Forelimb muscle (tissue), 1 donor: ENCODE measurements at places on chromosomes 16 and 17. TPM values are rescaled to one million over a fixed set of nuclear protein-coding genes. Genes with fewer than 3 reads are reported as not detected.

Gene CLDN6
- 0.19 TPM for polyA plus RNA-seq

Gene SHISA9
- 0.13 TPM for polyA plus RNA-seq

- no peak for DNase-seq
Measured at GRCh38 chr16:84514874-84515835, 10.7 kb upstream of the MEAK7 start.

Gene HEATR9
- 0.10 TPM for polyA plus RNA-seq

Gene EVI2A
- 1.9 TPM for polyA plus RNA-seq

Gene ZP2
- 0.14 TPM for polyA plus RNA-seq

DNA sequence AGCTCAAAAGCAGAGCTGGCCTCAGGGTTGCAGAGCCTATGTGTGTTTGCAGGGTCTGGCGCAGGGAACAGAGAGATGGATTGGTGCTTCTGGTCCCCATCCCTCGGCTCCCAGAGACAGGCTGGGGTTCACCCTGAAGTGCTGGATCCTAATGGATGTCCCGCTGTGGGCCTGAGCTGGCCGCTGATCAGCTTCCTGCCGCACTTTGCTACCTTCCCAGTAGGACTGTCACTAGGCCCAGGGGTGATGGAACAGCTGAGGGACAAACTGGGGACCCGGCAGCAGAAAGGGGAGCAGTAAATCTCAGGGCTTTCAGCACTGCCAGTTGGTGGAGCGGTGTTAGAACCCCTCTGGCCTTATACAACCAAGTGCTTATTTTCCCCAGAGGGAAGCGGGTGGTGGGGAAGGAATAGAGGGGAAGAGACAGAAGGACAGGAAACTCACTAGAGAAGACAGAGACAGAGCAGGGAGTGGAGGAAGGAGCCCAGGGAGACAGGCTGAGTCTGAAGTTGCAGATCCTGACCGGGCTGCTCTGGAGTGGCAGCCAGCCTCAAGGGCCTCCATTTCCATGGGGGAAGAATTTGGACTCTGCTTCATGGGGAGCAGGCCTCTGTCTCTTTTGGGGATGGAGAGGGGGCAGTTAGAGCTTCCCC, 78.6 kb downstream of the MRM1 start:
- DNase-seq = no peak

- DNase-seq = no peak
Measured at GRCh38 chr17:41766135-41766534, 20.4 kb downstream of the JUP start.

DNA sequence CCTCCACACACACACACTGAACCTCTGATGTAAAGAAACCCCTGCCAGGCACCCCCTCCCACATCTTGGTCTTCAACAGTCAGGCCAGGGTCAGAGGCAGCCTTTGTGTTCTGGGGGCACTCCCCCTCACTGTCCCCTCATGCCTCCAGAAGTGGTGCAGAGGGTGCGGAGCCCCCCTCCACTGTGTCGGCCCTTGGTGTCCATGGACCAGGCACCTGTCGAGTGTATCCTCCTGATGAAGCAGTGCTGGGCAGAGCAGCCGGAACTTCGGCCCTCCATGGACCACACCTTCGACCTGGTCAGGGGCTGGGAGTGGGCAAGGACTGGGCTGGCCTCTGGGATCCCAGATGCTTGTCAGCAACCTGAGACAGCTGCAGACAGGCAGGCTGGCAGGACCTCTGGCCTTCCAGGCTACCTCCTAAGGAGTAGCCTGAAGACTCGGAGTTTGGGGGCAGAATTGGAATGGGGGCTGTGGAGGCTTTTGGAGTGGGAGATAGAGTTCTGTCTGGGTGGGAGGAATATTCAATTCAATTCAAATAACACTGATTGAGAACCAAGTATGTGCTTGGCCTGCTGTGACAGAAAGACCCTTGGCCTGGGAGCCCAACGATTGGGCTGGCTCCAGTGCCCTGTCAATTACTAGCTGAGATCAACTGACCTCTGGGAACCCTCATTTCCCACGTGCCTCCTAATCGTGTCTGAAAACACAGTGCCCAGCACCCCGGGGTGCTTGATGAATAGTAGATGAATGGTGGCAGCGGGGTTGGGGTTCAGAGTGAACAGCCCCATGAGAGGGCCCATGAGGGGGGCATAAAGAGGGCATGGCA, 11.5 kb downstream of the GUCY2D start:
- DNase-seq = no peak

DNA sequence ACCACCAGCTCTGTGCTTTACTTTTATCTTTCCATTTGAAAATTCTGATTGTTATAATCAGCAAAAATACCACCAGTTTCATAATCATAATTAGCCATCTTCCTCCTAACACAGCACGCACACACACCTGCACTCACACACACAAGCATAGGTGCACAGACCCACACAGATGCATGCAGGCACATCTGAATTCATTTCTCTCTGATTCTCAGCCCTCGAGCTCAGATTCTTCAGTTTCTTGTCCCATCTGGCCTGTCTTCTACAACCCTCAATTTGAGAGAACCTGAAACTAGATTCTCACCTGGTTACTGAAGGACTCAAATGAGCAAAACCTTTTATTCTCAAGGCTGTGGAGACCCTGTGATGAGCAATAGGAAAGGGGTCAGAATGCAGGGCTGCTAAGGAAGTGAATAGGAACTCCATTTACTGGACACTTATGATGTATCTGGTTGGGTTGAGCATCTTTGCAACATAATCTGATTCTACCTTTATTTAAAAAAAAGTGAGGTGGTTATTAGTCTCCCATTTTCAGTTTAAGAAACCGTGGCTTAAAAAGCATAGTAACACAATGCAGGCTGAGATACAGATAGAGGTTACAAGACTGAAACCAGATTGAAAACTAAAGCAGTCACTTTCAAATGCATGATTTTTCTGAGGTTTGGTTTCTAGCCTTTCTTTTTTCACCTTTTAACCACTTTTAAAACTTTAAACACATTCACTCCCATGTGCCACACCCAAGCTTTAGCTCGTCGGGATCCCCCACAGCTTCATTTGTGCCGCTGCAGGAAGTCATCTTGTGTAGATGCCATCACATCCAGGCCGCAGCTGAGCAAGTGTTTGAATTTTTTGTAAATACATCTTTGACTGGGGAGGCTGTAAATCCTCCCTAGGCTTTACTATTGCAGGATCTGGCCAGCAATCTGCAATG, 9.4 kb downstream of the KRT33A start:
- DNase-seq = no peak

Gene DNAAF8
- 0.63 TPM for polyA plus RNA-seq

DNA sequence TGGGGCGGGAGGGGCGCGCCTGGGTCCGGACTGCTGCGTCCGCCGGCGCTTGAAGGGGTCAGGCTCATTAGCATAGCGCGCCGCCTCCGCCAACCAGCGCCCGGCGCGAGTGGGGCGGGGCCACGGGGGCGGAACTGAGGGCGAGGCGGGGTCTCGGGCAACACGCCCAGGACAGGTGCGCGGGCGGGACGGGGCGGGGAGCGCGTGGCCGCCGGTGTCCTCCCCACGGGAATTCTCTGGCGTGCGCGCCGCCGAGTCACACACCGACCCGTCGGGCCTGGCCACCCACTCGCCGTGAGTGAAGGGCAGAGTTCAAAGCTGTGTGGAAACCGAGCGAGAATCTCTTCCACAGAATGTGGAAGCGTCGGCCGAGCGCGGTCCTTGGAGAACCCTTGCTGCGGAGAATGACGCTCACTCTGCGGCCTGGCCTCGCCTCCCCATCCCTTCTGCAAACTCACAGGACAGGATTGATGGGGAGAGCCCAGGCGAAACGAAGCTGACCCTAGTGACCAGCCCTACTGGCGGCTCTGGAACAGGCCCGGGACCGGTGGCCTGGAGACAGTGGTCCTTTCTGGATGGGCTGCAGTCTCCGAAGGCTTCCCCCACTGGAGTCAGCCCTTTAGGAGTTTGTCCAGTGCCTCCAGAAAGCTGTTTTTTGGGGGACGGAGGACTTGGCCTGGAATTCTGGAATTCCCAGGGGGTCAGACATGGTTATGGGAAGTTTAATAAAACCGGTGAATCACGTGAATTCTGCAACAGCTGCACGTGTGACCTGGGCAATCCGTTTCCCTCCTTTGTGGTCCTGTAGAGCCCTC, at the start of gene SNAI3:
Gene SNAI3, minus strand, starts transcription at position 69 of the 815 bp plus-strand sequence. CDS start 101 bp downstream, outside the sequence.
- no peak for DNase-seq

Gene CCL18
- not detected for polyA plus RNA-seq

DNA sequence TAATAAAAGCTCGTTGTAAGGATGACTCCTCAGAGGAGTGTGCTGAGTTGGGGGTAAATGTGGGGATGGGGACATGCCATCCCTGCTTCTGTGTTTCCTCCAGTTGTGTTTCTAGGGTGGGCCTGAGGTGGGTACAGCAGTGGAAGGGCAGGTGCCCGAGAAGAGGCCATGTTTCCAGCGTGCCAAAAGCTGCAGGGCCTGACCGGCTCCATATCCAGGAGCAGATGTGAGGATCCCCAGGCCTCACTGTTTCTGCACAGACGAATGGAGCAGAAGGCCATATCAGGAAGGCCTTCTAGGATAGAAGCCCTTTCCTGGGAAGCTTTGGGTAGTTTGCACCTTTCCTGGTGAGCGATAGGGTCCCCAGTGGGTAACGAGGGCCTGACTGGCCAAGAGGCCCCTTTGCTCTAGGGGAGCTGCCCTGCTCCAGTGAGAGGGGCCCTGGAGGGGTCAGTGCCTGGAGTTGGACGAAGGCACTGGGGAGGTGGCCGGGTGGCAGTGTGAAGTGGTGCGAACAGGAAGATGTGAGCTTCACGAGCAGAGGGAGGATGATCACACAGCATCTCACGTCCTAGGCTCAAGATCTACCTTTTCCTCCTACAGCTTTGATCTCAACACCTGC, 62.9 kb downstream of the SHISA6 start:
- no peak for DNase-seq
